GDM1 (cell line): ENCODE measurements at places on chromosomes 1 and 21.

DNA sequence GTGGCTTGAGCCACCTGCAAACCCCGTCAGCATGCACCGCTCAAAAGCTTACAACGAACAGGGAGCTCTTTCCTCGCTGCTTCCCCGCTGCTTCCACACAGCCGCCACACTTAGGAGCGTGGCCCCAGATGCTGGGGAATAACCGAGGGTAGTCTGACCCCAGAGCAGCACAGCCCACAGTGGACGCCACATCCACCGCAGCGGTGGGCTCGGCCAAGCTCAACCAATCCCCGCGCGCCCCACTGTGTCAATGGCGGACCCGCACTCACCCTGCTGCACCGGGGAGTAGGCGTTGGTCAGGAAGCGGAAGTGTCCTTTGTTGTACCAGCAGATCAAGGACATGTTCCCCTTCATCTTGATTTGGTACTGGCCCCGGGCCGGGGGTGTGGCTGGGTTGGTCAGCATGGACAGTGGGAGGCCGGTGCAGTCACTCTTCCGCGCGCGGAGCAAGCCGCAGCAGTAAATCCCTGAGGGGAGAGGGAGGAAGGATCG is 93.5 kb downstream of the PGBD5 start:
- no peak for DNase-seq

DNA sequence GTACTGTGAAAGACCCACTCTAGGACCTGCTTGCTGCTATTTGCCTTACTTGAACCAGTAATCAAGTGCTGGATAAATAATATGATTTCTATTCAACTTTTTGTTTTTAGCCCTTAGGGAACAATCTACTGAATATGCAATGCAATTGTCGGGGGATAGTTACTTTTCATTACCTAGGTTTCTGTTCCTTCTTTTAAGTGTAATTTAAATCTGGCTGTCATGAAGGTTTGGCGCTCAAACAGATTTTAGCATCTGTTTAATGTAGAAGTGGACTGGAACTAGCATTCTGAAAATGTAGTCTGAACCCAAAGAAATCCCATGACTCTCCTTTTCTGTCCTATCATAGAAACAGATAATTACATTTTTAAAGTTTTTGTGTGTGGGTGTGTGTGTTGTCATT is 4.8 kb downstream of the MGST3 start:
- no peak for DNase-seq

- no peak for DNase-seq
Measured at GRCh38 chr1:218642033-218642948, 297.2 kb downstream of the TGFB2 start.

- DNase-seq = no peak
Measured at GRCh38 chr1:110114784-110115183, 2.5 kb downstream of the UBL4B start.

DNA sequence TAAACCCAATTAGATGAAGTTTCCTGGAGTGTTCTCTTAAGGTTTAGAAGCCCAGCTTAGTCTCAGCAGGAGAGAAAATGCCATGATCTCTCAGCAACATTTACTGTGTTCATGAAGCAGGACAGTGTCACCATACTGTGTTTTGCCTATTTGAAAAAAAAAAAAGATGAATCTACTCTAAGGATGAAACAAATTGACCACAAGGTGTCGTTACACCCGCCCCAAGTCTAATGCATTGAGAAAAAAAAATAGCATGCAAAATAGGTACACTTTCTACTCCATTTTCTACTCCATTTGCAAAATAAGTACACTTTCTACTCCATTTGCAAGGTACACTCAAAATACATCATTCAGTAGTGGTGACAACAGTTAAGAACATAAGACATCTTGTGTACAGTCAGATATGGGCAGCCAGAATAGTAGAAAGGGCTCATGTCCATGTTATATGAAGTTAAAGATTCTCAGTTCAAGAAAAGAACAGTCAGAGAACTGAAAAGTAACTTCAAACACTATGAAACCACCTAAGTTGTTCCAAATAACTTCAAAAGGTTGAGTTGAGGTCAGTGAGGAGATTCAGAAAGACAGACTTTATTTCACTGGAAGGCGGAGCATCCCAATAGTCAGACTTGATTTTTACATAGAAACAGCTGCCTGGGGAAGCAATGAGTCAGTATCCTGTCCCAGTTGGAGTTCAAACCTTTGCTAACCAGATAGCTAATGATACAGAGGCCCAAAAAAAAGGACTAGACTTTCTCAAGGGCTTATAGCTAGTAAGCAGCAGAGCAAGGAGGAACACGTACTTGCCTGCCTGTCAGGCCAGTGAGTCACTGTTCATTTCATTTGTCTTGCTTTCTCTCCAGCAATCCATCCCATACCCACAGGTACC is 13.3 kb downstream of the PLPPR5 start:
- DNase-seq = no peak

DNA sequence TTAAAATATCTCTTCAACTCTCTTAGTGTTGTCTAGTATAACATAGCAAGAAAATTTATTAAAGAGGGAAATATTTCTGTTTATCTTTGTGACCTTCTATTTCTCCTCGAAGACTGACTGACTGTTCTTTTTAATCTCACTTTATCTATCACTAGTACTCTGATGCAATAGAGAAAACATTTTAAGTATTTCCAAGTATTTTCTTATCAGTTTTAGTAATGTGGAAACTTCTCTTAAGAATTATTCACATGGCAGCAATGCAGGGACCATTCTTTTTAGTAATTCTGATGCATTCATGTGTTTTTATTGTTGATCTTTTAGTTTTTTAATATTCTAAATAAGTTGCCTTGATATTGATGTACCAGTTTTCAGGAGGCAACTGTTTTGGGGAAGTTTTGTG is 115.7 kb downstream of the NEK7 start:
- DNase-seq = no peak

DNA sequence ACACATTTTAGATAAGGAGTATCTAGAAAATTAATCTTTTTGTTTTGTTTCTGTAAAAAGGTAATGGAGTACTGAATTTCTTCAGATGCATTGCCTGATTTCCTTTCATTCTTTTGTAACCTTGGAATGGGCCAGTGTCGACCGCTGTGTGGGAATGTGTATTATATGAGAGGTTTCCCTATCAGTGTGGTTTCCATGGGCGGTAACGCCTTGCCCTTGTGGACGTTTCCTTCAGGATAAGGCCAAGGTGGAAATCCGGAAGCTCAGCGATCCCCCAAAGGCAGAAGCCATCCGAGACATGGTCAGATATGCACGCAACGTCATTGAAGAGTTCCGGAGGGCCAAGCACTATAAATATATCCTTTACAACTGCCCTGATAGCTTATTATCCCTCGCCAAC is 49.8 kb downstream of the SMYD2 start:
- no peak for DNase-seq

GRCh38 chr1:54276617-54277450 is 76.9 kb downstream of the MRPL37 start:
- no peak for DNase-seq

DNA sequence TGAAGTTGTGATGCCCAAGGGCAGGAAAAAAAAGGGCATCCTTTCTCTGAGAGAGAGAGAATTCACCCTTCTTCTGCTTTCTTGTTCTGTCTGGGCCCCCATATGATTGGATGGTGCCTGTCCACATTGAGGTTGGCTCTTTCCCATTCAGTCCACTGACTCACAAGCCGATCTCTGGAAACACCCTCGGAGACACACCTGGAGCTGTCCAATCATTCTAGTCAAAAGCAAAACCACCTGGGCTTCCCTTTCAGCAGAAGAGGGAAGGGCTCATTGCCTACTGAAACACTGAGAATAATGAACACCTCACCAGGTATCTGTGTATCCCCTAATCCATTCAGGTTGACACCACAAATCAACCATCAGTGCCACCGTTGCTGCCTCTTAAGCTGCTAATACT is 103.7 kb upstream of the GNG12 start:
- DNase-seq = no peak

DNA sequence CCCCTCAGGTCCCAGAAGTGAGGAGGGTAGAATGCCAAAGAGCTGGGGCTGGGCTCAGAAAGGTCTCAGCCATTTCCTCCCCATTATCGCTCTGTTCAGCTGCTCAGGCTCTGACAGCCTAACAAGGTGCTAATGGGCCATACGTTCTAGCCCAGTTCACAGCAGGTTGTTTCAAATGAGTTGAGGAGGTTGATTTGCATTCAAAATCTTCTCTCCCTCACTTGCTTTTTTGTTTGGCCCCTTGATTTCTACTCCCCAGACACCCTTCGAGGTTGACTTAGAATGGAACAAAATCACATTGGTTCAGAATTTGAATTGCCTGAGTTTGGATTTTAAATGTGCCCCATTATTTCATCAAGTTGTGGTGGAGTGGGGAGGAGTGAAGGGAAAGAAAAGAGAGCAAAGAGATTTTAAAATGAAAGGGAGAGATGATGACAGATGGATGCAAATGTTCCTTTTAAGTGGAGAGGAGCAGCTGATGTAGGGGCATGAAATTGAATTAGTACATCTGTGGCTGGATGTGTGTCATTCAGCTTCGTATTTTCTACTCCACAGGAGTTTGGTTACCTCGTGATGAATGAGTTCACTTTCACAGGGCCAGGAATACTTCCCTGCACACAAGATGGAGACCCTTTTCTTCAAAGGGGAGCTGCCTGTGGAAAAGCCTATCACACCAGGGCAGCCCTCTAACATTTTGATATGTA is 425.8 kb upstream of the CAMK1G start:
- DNase-seq = no peak

GRCh38 chr1:20983297-20983889 is 193.3 kb downstream of the EIF4G3 start:
- DNase-seq = no peak

GRCh38 chr1:69662321-69662720 is 94.6 kb downstream of the LRRC7 start:
- DNase-seq = no peak

GRCh38 chr1:231557898-231558707 is 29.6 kb downstream of the TSNAX start:
- no peak for DNase-seq

DNA sequence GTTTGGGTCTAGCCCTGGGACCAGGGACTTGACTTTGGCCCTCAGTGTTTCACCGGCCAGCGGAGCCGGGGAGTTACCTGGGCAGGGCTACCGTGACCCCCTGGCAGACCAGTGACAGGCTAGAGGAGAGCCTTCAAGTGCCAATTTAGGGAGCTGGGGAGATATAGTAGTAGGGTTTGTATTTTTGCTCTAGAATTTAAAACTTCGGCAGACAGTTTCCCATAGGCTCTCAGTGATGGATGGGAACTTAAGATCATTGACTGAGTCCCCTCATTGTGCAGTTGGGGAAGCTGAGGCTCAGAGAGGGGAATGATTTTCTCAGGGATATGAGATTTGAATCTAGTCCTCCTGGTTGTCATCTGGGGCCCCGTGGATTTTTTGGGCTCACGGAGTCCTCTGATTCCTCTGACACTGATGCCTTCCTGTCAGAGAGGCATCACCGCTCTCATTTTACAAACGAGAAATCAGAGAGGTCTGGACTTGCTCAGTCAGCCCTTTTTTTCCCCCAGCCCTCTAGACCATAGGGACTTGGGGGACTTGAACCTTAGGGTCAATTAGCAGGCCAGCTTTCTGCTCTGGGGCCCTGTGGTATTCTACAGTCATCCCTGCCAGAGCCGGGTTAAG is 58.3 kb upstream of the ACOT11 start:
- no peak for DNase-seq

DNA sequence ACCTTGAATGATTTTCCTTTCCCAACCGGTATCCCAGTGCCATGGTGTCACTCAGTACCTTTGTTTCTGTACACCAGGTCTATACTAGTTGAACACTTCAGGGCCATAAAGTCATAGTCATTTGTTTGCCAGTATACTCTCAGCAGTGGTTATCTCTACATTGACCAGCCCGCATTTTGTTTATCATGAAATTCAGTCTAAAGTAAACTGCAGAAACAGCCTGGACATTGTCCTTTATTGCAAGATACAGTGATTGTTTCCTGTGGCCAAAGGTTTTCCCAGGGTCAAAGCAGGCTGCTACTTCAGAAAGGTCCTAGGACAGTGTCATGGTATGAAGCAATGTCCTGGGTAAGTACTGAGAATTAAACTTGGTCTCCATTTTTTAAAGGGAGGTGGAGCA is 407.4 kb downstream of the RWDD3 start:
- no peak for DNase-seq

DNA sequence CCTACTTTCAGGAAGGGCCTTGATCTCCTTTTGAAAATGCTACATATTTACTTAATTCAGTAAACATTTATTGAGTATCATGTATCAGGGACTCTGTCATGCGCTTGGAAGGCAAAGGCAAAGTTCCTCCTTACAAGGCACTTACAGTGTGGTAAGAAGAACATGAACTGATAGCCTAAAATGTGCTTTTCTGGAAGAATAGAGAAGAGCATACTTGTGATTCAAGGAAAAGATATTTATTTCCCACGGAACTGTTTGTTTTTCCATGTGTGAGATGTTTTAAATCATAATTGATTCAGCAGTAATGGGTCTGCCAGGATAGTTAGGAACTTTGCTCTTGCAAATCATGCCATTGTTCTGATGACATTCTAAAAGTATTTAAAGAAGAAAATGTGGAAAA is 110.1 kb upstream of the ZNHIT6 start:
- no peak for DNase-seq

DNA sequence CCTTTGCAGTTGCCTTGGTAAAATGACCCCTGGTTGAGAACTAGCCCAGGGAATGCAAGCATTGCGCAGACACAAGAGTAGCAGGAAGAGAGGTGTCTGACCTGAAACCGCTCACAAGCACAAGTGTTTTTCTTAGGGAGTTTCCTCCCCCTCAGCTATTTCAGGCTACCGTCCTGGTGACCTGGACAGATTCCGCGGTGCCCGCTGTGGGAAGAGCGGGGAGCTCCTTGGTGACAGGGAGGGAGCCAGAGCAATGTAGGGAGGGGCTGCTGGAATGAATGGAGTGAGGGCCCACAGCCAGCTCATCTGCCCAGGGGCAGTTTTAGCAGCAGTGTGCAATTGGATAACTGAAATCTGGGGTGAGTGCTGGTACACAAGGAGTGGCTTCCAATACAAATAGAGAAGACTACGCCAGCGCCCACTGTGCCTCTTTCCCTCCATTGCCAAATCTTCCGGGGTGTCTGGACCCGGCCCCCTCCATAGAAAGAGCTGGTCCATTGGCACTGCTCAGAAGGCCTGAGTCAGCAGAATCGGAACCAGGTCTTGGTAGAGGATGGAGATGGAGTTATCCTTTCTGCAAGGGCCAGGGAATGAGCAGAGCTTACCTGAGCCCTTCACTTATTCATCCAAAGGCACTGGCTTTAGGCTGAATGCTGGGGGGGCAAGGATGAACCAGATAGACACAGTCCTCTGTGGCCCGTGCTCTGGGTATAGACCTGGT is 82.8 kb downstream of the TRABD2B start:
- DNase-seq = no peak
